ENCODE measurements at places on chromosomes 7 and 10.

DNA sequence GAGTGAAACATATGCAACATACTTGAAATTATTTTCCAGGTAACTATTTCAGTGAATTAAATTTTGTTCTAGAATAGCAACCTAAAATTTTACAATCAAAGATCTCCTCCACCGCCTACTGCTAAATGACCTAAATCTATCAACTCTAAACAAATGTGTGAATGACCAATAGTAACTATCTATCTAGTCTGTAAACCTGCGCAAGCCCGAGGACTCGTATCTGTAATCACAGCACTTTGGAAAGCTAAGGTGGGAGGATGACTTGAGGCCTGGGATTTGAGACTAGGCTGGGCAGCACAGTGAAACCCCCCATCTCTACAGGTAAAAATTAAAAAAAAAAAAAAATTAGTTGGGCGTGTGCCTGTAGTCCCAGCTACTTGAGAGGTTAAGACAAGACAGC lies 83.0 kb downstream of the NEBL start:
- DNase-seq: no peak

GRCh38 chr7:49111706-49112105 lies 187.4 kb downstream of the CDC14C start:
- no peak for DNase-seq

DNA sequence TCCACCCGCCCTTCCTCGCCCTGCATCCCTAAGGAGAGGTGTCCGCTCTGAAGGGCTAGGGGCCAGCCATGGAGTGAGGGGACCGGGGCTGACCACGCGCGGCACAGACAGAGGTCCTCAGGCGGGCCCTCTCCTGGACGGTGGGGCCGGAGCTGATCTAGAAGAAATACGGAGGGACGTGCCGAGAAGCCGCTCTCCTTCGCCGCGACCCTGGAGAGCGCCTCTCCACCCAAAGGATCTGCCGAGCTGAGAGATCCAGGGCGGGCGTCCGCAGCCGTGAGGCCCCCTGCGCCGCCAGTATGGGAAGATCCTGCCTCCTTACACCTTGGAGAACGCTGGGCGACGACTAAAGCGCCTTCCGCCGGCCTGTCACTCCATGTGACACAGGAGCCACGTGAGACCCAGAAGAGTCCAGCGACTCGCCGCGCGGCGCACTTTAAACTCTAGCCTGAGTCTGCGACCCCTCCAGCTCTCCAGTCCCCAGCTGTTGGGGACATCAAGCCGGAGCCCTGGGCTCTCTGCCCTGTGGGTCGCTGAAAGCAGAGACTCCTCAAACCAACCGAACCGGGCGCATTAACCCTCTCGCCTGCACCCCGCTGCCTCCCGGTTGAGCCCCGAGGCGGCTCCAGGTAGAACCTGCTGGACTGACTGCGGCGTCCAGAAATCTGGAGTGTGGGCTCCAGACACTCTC lies 1.5 kb upstream of the SFMBT2 start:
- peak; percentile 12 for DNase-seq

DNA sequence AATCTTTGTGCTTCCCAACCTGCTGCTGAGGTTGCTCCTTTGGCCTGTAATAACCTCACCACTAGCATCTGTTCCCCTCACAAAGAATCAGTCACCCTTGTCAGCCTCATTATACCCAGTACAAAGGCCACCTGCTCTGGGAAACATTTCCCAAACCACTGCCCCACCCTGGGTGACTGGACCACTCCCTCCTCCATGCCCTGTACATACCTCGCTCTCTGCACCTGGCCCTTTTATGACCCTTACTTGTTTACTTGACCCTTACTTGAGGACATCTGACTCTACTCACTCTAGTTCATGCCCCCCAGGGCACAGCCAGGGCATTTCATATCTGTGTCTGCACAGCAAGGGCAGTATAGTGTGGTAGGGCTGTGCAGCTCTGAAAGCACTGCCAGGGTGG lies 21.4 kb upstream of the AOC1 start:
- no peak for DNase-seq

DNA sequence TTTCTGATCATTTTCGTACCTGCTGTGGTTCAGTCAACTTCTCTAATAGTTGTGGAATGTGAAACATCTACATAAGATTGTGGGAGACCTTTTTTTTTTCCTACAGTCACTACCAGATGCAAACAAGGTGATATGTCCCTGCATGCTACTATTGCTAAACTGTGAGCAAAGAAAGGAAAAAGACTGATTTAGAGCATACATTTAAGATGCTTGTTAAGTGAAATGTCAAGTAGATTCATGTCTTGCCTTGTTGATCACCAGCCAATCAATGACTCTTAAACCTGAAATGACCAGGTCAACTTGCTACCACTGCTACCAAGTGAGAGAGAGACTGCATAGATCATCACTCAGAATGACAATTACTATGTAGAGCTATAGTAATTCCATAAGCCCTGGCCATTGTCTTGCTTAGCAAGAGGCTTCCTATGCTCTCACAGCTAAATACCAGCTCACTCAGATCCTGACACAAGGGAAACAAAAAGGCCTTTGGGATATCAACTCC lies 84.3 kb upstream of the SKAP2 start:
- no peak for DNase-seq

DNA sequence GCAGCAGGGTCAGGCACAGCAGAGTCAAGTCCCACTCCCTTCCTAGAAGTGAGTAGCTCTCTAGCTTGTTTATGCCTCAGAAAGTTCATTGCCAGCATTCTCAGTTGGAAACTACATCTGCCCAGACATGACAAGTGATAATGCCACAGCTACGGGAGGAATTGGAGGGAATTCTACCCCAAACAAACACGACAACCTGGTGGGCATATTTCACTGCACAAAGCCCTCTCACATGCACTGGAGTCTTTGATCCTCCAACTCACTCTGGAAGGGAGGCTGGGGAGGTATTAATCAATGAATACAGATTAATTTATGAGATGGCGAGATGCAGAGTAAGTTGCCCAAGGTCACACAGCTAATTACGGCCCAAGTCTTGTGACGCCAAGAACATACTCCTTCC lies 126.0 kb upstream of the MGMT start:
- DNase-seq: no peak

GRCh38 chr10:85537561-85537960 lies 829.0 kb downstream of the GRID1 start:
- DNase-seq: no peak

DNA sequence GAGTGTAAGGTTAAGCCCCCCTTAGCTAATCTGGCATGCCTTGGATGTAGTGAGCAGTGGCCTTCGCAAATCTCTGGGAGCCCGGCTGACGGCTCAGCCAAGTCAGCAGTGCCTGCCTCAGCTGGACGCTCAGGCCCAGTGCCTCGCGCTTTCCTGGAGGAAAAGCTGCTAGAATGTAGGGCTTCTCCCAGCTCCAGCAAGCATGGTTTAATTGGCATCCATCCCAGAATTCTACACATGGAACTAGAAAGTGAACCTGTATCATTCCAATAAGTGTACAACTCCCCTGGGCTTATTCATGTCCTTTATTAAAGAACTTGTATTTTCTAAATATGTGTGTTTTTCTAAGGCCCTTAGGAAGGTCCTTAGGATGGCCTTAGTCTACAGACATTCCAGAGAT lies 287.8 kb upstream of the SHH start:
- DNase-seq: no peak

- DNase-seq: no peak
These were observed 20.2 kb downstream of the ZMIZ2 start for GRCh38 chr7:44768628-44769371.

GRCh38 chr7:22442187-22442881 lies 57.7 kb downstream of the STEAP1B start:
- no peak for DNase-seq

DNA sequence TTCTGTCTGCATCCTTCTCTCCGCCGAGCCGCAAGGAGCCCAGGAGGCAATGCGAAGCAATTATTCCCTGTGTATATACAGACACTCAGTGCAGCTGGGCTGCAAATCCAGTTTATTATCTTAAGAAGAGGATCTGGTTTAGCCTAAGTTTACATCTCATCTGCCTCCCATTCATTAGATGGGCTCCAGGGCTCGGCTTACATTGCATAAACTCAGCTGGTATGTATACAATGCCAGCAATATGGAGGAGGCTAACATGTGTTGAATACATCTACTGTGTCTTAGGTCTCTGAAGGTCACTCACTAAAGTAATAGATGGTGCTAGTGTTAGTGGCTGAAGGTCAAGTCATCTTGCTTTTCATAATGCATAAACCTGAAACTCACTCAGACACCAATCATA lies 996.8 kb downstream of the KCNMA1 start:
- no peak for DNase-seq

GRCh38 chr7:77439572-77439971 lies 23.4 kb upstream of the GSAP start:
- DNase-seq: no peak
